ENCODE measurements at places on chromosomes 11 and 22.

DNA sequence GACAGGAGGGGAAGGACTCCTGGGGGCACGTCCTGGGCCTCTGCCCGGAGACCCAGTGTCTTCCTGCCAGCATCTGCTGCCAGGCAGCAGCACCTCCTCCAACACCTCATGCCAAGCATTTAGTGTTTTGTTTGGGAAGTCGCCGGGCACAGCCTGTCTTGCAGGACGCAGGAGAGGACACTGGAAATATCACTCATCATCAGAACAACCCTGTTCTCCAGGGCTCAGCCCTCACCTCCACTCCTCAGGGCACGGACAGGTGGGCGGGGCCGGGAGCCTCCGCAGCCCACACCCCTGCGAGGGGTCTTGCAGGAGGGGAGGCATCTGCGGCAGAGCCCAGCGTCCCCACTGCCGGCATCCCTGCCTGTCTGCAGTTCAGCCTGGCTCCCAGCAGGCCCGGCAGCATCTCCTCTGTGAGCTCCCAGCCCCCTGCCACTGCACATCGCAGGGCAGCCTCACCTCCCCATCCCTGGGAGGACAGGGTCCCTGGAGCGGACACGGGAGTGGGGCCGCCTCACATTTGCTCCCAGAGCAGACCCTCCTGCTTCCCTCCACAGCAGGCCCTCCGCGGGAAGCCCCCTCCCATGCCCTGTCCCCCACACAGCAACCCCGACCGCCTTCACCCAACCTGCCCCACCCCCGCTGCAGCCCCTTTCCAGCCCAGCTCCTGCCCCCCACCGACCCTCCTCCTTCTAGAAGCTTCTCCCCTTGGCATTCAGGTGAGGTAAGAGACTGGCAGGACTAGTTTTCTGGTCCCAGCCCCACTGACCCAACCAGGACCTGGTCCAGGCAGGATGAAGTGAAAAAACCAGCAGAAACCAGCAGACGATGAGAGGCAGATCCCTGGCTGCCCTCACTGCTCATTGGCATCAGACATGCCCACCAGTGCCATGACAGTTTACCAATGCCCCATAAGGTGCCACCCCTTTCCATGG, 72.7 kb downstream of the BRD1 start:
- DNase-seq: no peak

- DNase-seq: no peak
Observed at GRCh38 chr11:61113201-61113600, 10.9 kb downstream of the CD5 start.

GRCh38 chr11:68827733-68828132, 14.0 kb downstream of the CPT1A start:
- no peak for DNase-seq

GRCh38 chr11:35549787-35550186, 24.4 kb upstream of the PAMR1 start:
- DNase-seq: no peak

- DNase-seq: no peak
Observed at GRCh38 chr11:73453562-73453961, 77.4 kb downstream of the RELT start.

GRCh38 chr11:14541192-14541947, 21.2 kb upstream of the PSMA1 start:
- DNase-seq: no peak

DNA sequence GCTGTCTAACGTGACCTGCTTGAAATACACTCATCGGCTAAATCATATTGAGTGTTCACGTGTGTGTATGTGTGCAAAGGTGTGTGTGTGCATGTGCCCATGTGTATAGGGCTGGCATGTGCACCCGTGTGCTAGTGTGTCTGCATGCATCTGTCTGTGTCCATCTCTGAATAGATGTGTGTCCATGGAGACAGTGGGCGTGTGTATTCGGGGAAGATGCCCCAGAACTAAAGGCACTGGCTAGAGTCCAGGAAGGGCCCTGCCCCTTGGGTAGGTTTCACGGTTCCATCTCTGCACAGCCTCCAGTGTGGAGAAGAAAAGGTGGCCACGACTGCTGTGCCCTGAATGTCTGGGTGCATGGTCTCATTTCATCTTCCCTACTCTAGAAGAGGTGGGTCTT, 220.3 kb downstream of the MN1 start:
- no peak for DNase-seq

DNA sequence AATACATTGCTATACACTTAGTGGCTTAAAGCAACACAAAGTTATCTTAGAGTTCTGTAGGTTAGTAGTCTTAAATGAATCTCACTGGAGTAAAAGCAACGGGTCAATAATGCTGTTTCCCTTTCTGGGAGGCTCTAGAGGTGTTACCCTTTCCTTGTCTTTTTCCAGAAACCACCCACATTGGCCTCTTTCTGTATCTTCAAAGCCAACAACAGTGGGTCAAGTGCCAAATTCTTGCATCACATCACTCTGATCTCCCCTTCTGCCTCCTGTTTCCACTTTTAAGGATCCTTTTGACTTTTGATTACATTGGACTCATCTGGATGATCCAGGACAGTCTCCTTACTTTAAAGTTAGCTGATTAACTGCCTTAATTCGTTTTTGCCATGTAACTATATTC, 93.6 kb downstream of the DDX10 start:
- no peak for DNase-seq

DNA sequence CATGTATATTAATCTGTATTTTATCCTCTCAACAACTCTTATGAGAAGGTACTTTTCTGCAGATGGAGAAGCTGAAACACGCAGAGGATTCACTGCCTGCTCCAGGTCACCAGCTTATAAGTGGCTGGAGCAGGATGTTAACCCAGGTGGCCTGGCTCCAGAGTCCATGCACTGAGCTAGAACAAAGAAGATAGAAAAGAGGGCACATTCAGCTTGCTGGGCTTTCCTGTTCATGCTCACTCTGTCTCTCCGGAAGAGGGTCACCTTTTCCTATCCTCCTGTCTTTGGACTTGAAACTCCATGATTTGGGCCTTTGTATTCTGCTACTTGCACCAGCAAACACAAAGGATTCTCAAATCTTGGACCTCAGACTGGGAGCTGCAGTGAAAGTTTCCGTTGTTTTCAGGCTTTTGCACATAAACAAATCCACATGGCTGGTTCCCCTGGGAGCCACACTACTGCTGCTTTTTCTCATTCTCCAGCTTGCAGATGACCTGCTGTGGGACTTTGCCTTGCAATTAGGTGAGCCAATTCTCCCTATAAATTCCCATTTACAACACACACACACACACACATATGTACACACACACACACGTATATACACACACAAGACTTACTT, 117.3 kb upstream of the GRK3 start:
- no peak for DNase-seq

GRCh38 chr11:12693094-12693478, 18.9 kb downstream of the TEAD1 start:
- DNase-seq: no peak

DNA sequence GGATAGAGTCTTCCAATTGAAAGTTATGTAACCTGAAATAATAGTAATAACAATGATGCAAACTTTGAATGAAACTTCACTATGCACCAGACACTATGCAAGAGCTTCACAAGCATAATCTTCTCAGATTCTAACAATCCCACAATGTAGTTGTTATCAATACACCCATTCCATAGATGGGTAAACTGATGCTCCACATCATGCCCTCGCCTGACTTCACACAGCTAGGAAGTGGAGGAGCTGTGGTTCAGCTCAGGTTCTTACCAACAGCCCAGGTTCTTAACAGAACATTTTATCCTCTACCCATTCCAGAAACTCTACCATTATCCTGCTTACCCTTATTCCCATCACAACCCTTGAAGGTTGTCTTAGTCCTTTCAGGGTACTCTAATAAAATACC, 50.4 kb upstream of the HMGXB4 start:
- no peak for DNase-seq

- DNase-seq: no peak
Observed at GRCh38 chr11:794013-794765, 3.9 kb downstream of the SLC25A22 start.

- no peak for DNase-seq
Observed at GRCh38 chr22:32888976-32889375, 87.5 kb downstream of the TIMP3 start.

DNA sequence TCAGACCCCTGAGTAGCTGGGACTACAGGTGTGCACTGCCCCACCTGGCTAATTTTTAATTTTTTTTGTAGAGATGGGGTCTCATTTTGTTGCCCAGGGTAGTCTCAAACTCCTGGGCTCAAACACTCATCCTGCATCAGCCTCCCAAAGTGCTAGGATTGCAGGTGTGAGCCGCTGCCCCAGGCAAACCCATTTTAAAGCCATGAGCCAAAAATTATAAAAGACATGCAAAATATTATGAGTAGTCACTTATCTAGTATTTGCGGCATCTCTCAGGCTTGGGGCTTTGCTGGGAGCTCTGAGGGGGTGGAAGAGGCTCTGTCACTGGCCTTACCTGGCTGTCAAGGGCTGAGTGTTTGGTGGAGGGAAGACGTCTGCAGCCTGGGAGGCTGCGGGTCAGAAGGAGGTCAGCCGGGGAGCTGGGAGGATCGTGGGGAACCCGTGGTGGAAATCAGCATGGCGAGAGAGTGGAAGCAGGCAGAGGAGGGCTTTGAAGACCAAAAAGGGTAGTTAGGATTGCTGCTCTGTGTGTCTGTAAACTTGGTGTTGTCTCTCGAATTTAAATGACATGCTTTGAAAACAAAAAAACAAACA, 69.1 kb upstream of the PARVG start:
- DNase-seq: no peak

DNA sequence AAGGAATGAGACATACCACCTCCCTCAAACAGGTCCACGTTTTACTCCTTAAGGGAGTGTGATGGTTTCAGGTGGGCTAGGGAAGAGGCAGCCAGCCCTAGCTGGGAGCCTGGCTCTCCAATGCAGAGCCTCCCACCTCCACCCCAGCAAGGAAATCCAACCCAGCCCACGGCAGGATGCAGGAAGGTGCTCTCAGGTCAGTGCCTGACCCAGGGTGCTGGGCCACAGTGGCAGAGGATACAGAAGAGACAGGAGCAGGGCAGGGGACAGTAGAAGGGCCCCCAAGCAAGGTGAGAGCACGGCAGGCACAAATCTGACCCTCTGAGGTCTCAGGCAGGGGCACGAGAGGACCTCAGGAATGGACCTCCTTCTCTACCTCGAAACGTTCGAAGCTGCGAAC, 26.9 kb upstream of the CCND1 start:
- DNase-seq: no peak

DNA sequence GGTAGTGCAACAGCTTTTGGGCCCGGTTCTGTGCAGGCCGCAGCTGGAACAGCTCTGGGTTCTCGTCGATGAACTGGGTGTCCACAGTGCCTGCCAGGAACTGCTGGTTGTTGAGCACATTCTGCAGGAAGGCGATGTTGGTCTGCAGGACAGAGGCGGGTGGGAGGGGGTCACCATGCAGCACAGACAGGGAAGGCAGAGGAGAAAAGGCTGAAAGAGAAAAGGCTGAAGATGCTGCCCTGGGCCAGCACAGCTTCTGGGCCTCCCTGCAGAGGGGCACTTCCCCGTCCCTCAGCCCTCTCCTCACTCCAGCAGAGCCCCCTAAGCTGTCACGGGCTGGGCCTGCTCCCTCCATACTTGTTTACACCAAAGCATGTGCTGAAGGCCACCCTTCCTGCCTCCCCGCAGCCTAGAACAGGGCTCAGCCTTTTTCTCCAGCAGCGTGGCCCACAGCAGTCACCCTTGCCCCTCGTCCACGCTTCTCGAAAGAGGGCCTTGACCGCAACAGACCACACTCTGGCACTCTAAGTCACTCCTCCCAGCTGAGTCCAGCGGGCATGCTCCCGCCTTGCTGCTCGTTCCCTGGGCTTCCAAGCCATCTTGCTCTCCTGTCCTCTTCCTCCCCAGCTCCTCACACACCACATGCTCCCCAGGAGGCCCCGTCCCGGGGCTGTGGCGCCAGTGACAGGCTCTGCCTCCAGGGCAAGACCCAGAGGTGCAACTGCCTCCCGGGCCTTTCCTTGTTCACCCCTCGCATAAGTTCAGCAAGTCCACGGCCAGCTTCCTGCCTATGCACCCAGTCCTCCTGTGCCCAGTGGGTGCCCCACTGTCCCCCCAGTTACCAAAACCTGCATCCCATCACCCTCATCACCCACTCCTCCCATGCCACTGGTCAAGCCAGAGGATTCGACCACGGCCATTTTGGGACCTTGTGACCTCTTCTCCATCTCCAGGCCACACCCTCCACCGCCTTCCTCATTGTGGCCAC, 3.3 kb upstream of the LRFN4 start:
- DNase-seq: no peak

- no peak for DNase-seq
Observed at GRCh38 chr11:100867606-100868005, 180.5 kb downstream of the ARHGAP42 start.

GRCh38 chr11:6812390-6813005, 13.0 kb upstream of the OR6A2 start:
- DNase-seq: no peak

DNA sequence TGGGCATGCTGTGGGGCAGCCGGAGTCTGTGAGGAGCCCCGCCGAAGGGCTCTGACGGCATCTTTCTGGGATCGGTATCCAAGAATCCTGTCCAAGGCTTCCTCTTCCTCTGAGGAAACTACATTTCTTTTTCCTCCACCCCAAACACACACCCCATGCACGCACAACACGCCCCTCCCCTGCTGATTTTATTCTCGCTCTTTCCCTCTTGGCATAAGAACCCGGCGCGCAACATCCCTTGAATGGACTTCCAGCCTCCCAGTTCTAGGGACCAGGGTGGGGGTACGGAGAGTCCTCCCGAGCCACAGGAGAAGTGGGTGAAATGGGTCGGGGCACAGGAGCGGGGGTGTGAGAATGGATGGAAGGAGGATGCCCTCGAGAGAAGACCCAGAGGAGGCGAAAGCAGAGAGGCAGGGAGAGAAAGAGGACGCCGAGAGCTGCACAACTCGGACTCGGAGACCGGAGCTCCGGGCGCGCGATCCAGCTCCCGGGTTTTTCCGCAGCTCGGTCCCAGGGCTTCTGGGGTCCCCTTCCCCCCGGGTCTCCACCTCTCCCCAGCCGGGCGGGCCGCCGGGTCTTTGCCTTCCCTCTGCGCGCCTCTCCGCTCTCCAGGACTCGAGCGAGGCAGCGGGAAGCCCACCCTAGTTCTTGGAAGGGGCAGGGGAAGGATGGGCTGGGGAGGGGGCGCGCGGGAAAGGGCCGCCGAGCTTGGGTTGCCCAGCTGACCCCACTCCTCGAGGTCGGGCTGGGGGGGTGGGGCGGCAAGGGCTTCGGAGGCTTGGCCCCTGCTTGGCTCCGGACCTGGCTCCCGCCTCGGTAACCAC, 1.5 kb upstream of the LARGE1 start:
- no peak for DNase-seq

- DNase-seq: peak; percentile 31
Observed at GRCh38 chr11:105000797-105001196, 22.2 kb downstream of the CASP5 start.

GRCh38 chr11:64970731-64971151, 1.2 kb downstream of the MAJIN start:
- no peak for DNase-seq

All from stimulated activated CD4-positive, alpha-beta T cell treated with anti-CD3 and anti-CD28 coated beads, Interleukin-1b, Interleukin-23, amount 100 ng/mL, for 1 hour (primary cell).